Lung (tissue), 17 donors: ENCODE measurements at places on chromosomes 2 and 18. TPM values are rescaled to one million over a fixed set of nuclear protein-coding genes. Genes with fewer than 3 reads are reported as not detected.

CYRIA gene
- 23.6 TPM for total RNA-seq

IKZF2 gene
- total RNA-seq: 51.4 TPM

DNA sequence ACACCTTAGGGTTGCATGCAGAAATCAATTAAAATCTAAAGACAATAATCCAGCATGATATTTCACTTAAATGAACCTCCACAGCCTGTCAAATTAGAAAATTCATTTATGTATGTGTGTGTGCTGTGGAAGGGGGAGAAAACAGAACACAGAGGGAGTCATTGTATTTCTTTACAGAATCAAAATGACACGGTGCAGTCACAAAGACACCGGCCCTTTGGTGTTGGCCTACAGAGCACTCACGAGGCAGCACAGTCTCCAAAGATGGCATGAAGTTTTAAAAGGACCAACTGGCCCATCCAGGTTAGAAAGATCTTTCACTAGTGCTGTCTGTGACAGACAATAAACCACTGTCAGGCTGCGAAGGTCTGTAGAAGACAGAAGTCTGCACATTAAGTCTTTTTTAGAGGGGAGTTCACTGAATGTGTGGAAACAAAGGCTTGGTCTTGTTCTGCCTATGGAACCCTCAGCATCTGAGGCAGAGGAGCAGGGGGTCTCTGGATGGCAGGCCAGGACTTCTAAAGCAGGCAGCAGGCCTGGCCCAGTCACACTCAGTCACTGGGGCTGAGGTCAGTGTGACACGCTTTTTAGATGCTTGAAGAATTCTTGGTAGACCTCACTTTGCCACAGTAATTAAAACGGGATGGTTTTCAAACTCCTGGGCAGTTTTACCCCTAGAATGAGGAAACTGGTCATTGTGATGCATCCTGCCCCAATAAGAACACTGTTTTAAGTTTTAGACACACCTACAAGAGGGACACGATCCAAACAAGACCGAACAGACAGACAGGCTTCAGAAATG lies 184.9 kb downstream of the AFF3 start:
- H3K27me3 ChIP-seq: no peaks in the 10 kb centered on the region
- no peaks in the 10 kb centered on the region for H3K36me3 ChIP-seq
- no peak overlapping the region for H3K27ac ChIP-seq

ST6GAL2 gene
- 0.95 TPM for total RNA-seq

TBC1D8 gene
- total RNA-seq: 40.7 TPM

EVA1A gene
- 51.3 TPM for total RNA-seq

DNA sequence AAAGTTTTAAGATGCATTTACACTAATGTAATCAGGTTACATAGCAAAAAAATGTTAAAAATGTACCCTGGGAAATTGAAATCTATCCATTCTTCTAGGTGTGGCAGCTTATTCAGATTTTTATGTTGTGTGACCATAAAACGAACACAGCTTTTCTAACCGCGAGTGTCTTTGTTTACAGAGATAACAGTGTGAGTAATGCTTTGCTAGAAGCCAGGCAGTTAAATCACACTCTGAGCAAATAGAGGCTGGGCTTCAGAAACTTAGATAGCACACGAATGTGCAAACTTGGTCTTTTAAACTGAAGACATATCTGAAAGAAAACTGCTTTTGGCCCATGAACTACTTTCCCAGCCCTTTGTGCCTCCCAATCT lies 116.1 kb downstream of the SPTBN1 start:
- no peaks in the 10 kb centered on the region for H3K27me3 ChIP-seq
- no peak overlapping the region for H3K27ac ChIP-seq
- no peak overlapping the region for H3K4me3 ChIP-seq
- H3K4me1 ChIP-seq: peaks cover 53% of the 10 kb centered on the region
- DNase-seq: peak; percentile 71
- H3K36me3 ChIP-seq: peaks cover 7% of the 10 kb centered on the region

DNA sequence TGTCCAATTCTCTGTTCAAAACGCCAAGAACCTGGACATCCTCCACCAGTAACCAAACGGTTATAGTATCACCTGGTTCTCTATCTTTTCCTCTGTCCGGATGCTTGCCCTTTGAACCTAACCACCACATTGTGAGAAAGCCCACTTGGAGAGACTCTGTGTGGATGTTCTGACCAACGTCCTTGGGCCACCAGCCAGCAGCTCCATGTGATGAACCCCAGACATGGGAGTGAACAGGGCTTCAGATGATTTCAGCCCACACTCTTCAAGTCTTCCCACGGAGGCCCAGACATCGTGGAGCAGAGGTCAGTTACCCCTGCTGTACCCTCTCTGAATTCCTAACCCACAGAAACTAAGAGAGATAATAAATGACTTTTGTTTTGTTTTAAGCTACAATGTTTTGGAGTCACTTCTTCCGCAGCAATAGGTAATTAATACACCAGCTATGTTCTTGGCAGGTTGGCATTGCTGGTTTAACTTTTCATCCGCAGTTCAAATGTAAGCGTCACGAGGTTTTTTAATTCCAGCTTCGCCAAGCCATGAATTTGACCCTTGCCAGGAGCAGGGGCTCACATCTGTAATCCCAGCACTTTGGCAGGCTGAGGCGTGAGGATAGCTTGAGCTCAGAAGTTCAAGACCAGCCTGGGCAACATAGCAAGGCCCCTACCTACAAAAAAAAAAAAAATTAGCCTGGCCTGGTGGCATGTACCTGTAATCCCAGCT lies 36.1 kb upstream of the ZNF532 start:
- H3K4me1 ChIP-seq: no peaks in the 10 kb centered on the region
- no peaks in the 10 kb centered on the region for H3K36me3 ChIP-seq
- no peak for DNase-seq
- H3K27ac ChIP-seq: no peak overlapping the region

DNA sequence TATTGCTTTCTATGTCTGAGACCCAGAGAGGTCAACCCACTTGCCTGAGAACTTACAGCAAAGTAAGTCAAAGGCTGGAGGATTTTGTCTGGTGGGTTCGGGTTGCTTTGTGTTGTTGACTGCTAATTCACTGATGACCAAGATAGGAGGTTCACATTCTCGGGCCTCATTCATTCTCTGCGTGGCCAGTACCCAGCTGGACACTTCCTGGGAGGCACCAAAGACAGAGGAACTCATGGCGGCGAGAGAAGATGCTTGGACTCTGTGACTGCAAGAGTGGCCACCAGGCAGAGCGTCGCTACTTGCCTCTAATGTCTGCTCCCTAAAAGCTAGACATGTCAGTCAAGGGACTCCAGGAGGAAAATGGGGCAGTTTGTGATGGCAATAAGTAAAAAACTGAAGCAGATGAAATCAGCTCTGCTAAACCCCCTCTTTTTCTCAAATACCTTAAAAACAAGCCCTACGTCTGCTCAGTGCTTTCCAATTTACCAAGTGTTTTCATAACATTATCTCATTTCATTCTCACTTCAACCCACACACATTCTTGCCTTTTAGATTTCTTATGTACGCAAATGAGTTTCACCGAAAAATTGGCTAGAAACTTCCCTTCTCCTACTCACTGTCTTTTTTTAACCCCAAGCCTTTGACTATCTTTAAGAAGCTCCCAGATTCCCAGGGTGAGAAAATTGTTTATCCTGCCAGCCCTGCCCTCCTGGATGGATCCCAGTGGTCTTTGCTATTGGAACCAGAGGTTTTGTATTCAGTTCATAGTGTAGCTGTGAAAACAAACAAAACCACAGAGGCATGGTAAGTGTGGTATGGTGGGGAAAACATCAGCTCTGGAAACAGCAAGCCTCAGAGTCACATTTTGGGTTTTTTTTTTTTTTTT lies 4.9 kb upstream of the LBH start:
- H3K4me1 ChIP-seq: no peaks in the 10 kb centered on the region
- H3K27me3 ChIP-seq: no peaks in the 10 kb centered on the region
- no peak overlapping the region for H3K27ac ChIP-seq
- no peak overlapping the region for H3K4me3 ChIP-seq

DNA sequence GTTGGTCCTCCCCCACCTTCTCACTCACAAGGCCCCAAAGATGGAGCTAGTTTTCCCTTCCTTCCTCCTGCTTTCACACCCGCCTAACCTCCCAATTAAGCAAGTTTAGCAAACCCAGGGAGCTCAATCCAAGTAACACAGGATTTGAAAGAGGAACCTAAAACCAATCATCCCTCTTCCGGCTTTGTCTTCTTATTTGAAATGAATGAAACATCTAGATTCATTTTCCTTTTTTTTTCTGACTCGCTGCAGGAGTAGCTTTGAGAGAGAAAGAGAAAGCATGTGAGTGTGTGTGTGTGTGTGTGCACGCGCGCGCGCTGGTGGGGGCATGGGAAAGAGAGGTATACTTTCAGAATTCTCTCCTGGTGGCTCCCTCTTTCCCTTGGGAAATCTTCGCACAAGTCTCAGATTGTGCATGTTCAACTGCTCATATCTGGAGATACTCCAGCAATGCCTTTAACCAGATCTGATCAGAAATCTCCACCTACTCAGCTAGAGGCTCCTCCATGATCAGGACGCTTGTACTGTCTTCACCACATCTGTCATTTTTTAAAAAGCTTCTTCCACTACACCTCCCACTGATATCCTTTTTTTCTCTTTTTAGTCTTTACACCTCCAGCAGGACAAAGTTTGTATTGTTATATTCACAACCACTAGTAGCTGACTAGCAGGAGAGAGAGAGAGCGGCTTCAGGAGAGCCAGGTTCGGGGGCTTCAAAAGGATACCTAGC lies 1.7 kb downstream of the SLC8A1 start:
- H3K4me1 ChIP-seq: peaks cover 11% of the 10 kb centered on the region
- no peaks in the 10 kb centered on the region for H3K36me3 ChIP-seq
- H3K4me3 ChIP-seq: peak overlapping the region; percentile 8
- H3K27ac ChIP-seq: no peak overlapping the region
- peaks cover 10% of the 10 kb centered on the region for H3K27me3 ChIP-seq
- peak; percentile 37 for DNase-seq

NEU4 gene
- 0.43 TPM for total RNA-seq

CCL20 gene
- total RNA-seq: 8.0 TPM

RAB6C gene
- total RNA-seq: not detected

- H3K4me3 ChIP-seq: no peak overlapping the region
- H3K27ac ChIP-seq: peak overlapping the region; percentile 80
- H3K27me3 ChIP-seq: no peaks in the 10 kb centered on the region
- DNase-seq: peak; percentile 43
- no peaks in the 10 kb centered on the region for H3K4me1 ChIP-seq
Measured at GRCh38 chr18:9684881-9685614, 23.1 kb upstream of the RAB31 start.

DNA sequence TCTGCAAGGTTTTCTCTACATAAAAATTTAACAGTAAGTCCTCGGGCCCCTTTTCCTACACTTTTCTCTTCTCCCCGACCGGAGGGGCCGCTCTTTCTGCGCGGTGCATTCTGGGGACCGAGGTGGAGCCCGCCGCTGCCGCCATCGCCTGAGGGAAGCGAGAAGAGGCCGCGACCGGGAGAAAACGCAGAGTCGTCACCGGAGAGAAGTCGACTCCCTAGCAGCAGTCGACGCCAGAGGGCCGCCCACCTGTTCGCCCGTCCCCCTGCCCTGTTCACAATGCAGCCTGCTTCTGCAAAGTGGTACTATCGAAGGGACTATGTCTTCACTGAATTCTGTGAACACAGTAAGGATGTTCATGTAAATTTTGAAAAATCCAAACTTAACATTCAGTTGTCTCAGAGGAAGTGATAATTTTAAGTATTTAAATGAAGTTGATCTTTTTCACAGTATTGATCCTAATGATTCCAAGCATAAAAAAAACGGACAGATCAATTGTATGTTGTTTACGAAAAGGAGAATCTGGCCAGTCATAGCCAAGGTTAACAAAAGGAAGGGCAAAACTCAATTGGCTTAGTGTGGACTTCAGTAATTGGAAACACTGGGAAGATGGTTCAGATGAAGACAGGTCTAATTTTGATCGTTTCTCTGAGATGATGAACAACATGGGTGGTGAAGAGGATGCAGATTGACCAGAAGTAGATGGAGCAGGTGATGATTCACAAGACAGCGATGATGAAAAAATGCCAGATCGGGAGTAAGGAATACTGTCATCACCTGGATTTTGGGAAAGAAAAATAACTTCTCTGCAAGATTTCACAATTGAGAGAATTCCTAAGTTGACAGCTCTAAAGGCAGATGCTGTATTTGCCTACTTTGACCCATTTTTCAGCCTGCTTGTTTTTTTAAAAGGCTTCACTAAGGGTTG lies 55.8 kb downstream of the ASXL2 start:
- H3K27ac ChIP-seq: no peak overlapping the region
- no peaks in the 10 kb centered on the region for H3K4me1 ChIP-seq
- H3K4me3 ChIP-seq: no peak overlapping the region
- peak; percentile 34 for DNase-seq

GRCh38 chr2:172833898-172834297 lies 98.3 kb downstream of the RAPGEF4 start:
- H3K36me3 ChIP-seq: no peaks in the 10 kb centered on the region
- DNase-seq: no peak
- H3K4me3 ChIP-seq: no peak overlapping the region
- no peaks in the 10 kb centered on the region for H3K4me1 ChIP-seq
- no peak overlapping the region for H3K27ac ChIP-seq
- peaks cover 2% of the 10 kb centered on the region for H3K27me3 ChIP-seq

DNA sequence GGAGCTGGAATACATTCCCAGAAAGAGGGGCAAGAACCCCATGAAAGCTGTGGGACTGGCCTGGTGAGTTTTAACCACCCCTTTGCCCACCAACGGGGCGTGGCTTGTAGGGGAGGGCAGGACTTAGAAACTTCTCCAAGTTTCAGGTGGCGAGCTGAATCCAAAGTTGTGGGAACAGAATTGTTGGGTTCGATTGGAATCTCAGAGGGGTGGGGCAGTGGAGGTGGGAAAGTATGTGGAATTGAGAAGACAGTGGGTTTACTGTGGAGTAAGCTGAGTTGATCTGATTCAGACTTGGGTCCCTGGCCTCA lies 1.1 kb downstream of the PNKD start:
- no peak overlapping the region for H3K4me3 ChIP-seq
- H3K27ac ChIP-seq: peak overlapping the region; percentile 5
- DNase-seq: no peak
- peaks cover 7% of the 10 kb centered on the region for H3K4me1 ChIP-seq
- H3K27me3 ChIP-seq: no peaks in the 10 kb centered on the region

- no peaks in the 10 kb centered on the region for H3K4me1 ChIP-seq
- no peak overlapping the region for H3K27ac ChIP-seq
- H3K36me3 ChIP-seq: no peaks in the 10 kb centered on the region
- H3K27me3 ChIP-seq: no peaks in the 10 kb centered on the region
- no peak overlapping the region for H3K4me3 ChIP-seq
Measured at GRCh38 chr2:210963386-210963785, 407.0 kb downstream of the CPS1 start.

GRCh38 chr2:134582547-134582899 lies 136.3 kb downstream of the TMEM163 start:
- H3K36me3 ChIP-seq: no peaks in the 10 kb centered on the region
- no peak overlapping the region for H3K27ac ChIP-seq
- no peaks in the 10 kb centered on the region for H3K4me1 ChIP-seq
- H3K4me3 ChIP-seq: no peak overlapping the region
- no peaks in the 10 kb centered on the region for H3K27me3 ChIP-seq
- no peak for DNase-seq

- no peaks in the 10 kb centered on the region for H3K36me3 ChIP-seq
- peak; percentile 63 for DNase-seq
- H3K4me3 ChIP-seq: no peak overlapping the region
Measured at GRCh38 chr2:27264753-27265535, 2.1 kb upstream of the SLC30A3 start.

RNF152 gene
- total RNA-seq: 55.6 TPM

- no peaks in the 10 kb centered on the region for H3K36me3 ChIP-seq
- H3K27me3 ChIP-seq: no peaks in the 10 kb centered on the region
- H3K4me3 ChIP-seq: no peak overlapping the region
Measured at GRCh38 chr2:26451700-26452099, 26.2 kb downstream of the OTOF start.

GRCh38 chr2:54579682-54580620 lies 123.8 kb downstream of the SPTBN1 start:
- H3K27me3 ChIP-seq: no peaks in the 10 kb centered on the region
- peaks cover 38% of the 10 kb centered on the region for H3K4me1 ChIP-seq
- H3K4me3 ChIP-seq: no peak overlapping the region
- no peaks in the 10 kb centered on the region for H3K36me3 ChIP-seq
- peak overlapping the region; percentile 37 for H3K27ac ChIP-seq
- peak; percentile 52 for DNase-seq
